ENCODE measurements at places on chromosomes 3 and 15.

DNA sequence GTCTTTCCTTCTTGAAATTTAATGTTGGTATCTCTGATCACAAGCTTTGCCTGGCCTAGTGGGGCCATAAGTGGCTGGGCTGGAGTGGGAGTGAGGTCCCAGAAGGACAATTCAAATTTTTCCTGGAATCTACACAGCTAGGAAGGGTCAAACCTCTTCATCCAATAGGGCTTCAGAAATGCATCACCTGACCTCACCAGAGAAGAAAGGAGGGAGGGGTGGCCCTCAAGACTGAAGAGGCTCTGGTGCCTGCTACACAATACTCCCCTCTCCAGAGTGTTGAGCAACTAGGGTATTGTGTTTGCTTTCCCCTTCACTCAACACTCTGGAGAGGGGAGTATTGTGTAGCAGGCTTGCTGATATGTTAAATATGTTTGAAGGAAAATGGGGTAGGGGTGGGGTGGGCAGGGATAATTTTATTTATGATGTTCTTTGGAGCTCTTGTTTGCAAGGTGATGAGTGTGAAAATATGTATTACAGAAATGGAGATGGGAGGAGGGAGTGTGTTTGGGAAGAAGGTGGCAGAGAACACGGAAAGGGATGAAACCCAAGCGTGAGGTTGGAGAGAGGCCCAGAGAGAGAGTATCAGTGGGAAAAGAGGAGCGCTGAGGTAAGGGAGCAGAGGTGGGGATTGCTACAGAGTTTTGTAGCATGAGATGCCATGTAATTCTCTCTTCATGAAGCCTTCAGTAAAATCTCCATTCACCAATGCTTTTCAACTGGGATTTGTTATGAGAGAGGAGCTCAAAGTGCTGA is 5.7 kb upstream of the KLHL24 start:
- no peak for DNase-seq

- peak; percentile 81 for DNase-seq
These were observed 6.8 kb downstream of the CSK start for GRCh38 chr15:74788683-74789151.

GRCh38 chr3:168817177-168817576 is 721.5 kb upstream of the GOLIM4 start:
- no peak for DNase-seq

DNA sequence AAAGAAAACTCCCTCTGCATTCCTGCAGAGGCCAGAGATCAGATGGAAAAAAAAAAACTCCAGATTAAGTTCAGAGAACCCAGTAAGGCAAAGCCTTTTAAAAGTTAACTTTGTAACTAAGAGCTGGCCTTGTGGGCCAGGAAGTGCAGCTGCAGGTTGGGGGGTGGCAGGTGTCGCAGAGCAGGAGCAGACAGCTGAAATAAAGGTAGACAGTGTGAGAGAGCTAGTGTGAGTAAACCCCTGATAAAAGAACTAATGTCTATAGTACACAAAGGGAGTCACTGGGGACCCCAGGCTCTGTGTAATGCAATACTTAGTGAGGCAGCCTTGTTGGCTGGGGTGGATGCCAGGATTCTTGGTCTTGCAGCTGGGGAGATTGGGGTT is 42.1 kb downstream of the PPCDC start:
- DNase-seq, result no peak

- DNase-seq, result no peak
These were observed 49.6 kb upstream of the ST8SIA2 start for GRCh38 chr15:92343924-92344643.

DNA sequence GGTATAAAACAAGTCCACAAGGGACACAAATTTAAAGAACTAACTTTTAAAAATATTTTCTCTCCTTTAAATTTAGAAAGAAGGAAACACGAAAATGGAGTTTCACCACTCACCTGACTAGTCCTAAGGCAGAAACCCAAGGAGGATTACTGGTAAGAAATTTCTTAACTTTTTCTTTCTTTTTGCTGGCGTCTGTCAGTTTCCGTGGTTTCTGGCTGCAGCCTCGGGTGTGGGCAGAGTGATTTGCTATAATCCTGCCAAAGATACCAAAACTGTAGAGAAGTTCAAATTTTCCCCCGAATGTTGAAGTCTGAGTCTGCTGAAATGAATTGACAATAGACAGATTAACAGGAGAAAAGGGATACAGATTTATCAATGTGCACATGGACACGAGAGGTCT is 843.6 kb upstream of the ALCAM start:
- DNase-seq, result no peak

DNA sequence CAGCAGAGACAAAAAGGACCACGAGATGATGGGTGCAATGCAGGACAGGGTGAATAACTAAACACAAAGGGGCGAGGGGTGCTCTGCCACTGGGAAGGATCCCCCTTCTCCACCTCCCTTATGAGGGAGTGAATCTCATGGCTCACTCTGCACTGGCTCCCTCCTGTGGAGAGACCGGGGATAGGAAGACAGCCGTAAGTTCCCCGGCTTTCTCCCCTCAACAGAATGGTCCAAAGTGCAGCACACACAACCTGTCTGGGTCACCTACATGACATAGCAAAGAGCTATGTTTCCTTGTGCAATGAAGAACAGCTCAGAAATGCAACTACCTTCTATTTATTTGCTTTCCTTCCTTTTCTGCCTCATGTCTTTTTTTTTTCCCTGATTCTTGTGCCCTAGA is 7.8 kb upstream of the ACSBG1 start:
- DNase-seq, result peak; percentile 46

- no peak for DNase-seq
These were observed 220.7 kb downstream of the CD47 start for GRCh38 chr3:107870096-107870495.

- no peak for DNase-seq
These were observed 2.9 kb downstream of the PIAS1 start for GRCh38 chr15:68057034-68057433.

- no peak for DNase-seq
These were observed 186.9 kb downstream of the PDZRN3 start for GRCh38 chr3:73437828-73438227.

GRCh38 chr15:50077176-50077575 is 41.9 kb downstream of the ATP8B4 start:
- DNase-seq, result no peak

GRCh38 chr15:87901008-87901407 is 355.5 kb downstream of the NTRK3 start:
- no peak for DNase-seq

DNA sequence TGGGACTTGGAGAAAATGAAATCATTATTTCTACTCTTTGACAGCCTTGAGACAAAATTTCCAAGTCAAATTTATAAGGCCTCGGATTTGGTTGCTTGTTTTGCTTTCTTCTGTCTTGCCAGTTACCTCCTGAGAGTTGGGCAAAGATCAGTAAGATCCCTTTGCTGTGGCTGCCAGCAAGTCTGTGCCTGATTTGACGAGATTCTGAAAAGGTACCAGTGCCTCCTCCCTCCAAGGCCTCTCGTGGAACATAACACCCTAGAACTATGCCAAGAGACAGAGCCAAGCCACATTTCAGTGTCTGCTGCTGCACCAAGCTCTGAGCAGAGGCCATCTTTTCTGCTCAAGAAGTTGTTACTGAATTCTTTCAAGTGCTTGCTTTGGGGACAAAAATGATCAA is 61.0 kb downstream of the GTPBP8 start:
- DNase-seq, result no peak

- no peak for DNase-seq
These were observed 21.1 kb upstream of the SKOR1 start for GRCh38 chr15:67803996-67804843.

DNA sequence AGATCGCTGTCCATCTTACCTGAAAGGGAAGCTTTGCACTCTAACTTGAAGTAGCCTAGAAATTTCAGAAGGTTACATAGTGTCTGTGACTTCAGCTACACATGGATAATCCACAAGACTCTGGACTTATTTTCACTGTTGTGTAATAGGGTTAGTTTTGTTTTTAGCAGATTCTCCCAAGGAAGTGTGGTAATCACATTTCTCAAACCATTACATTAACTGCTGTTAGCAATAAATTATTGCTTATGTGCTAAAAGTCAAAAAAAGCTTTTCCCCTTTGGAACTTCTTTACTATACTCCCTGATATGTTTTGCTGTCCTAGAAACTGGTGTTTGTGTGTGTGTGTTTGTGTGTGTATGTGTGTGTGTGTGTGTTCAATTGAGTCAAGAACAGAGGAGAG is 351.8 kb upstream of the TPRG1 start:
- DNase-seq, result no peak

DNA sequence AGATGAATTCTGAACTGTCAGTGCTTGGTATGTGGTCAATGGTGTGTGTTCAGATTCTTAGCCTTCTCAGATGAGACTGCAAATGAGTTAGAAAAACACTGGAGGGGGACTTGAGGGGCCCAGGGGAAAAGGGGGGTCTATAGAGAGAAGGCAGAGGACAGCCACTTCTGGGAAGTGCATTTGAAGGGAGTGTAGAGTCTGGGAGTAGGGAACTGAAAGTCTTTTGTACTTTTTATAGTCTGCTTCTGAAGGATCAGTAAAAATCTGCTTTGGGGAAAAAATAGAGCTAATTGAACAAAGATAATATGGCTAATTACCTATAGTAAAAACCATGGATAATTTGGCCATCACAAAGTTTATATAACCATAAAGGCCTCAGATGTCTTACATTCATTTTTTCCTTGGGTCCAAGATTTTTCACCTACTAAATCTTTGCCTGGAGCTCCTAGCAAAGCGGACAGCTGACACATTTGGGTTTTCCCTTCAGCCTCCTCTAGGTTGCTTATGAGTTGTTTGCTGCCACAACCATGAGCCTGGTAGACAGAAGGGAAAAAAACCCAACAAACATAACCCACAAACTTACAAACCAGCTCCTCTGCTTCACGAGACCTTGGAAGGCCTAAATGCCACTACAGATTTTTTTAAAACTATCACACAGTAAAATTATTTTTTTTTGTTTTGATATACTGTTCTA is 48.8 kb downstream of the CD86 start:
- DNase-seq, result no peak

GRCh38 chr3:156664011-156664830 is 10.2 kb upstream of the TIPARP start:
- DNase-seq, result no peak

DNA sequence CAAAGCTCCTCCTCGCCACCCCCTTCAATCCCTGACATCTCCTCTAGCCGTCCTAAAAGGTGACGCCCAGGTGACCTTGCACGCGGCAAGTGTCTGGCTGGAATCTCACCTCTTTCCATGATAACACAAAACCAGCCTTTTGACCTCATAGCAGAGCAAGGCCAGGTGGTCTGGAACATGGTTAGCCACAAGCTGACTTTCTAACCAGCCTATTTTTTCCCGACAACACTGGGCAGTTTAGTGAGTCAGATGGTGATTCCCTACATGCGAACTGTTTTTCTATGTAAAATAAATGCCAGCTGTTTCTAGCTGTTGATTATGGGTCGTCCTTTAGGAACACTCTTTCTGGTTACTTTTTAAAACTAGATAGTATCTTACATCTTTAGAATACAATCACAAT is 243.0 kb downstream of the CD47 start:
- no peak for DNase-seq

GRCh38 chr3:135034291-135034768 is 239.3 kb downstream of the EPHB1 start:
- DNase-seq, result no peak

GRCh38 chr3:145911016-145911415 is 250.0 kb downstream of the PLOD2 start:
- DNase-seq, result no peak

DNA sequence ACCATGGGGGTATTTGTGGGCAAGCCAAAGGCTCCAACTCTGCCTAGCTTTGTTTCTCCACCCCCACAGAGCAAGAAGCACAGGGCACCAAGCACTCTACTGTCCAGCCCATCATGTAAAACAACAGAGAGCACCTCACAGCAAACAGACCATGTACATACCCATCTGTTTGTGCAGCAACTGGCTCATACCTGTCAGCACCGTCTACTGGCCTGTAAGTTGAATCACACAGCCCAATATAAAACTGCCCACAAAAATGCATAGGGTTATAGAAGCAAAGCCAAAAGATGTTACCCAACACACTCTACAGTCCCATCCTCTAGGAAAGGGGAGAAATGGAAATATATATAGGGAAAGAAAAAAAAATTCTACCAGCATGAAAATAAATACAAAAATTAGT is 139.7 kb upstream of the CPNE4 start:
- no peak for DNase-seq

DNA sequence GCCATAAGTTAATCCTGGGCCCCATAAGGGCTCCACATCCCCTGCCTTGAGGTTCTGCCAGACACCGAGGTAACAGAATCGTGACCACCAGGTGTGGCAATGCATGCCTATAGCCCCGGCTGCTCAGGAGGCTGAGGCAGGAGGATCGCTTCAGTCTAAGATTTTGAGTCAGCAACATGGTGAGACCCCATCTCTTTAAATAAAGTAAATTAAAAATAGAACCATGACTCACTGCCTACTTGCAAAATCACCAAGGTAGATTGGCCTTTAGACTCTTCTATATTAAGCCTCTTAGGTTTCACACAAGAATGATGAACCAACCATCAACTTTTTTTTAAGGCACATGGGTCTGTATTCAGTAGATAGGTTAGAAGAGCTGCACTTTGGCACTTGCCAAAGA is 9.7 kb downstream of the WDR5B start:
- no peak for DNase-seq

Measured in activated naive CD4-positive, alpha-beta T cell treated with anti-CD3 and anti-CD28 coated beads, Interleukin-2, amount 50 U/mL, for 72 hours (primary cell).